ENCODE measurements at places on chromosomes 3 and 15. TPM values are rescaled to one million over a fixed set of nuclear protein-coding genes. Genes with fewer than 3 reads are reported as not detected.

The FGF7 gene
- 18.5 TPM for total RNA-seq

DNA sequence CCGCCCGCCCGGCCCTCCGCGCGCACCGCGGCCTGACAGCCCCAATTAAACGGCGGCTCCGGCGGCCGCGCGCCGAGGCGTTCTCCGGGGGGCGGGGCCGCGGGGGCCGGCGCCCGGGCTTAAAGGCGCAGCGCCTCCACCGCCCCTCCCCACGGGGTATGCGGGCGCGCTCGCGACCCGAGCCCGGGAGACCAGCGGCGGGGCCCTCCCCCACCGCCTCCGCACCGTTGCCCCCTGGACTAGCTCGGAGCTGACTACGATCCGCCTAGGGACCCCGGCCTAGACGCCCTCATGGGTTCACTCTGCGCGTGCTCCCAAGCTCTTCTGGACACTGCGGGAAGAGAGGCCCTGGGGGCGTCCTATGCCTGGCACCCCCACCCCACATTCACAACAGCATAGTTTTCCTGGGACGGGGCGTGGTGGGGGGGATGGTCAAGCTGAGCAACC, at the start of gene DUSP7:
Gene DUSP7 (minus strand): TSS at position 51 of the 447 bp plus-strand sequence. CDS start 205 bp downstream, outside the sequence.
- H3K4me1 ChIP-seq, result peaks cover 54% of the 10 kb centered on the region
- no peaks in the 10 kb centered on the region for H3K27me3 ChIP-seq
- DNase-seq, result peak; percentile 67

- H3K27ac ChIP-seq, result peak overlapping the region; percentile 92
- peaks cover 43% of the 10 kb centered on the region for H3K4me1 ChIP-seq
- peak; percentile 44 for DNase-seq
- H3K36me3 ChIP-seq, result no peaks in the 10 kb centered on the region
These were observed 161.1 kb upstream of the TBL1XR1 start for GRCh38 chr3:177358091-177358976.

The FILIP1L gene
- 47.8 TPM for total RNA-seq

The BUB1B gene
- not detected for total RNA-seq

The CIAO2A gene
- total RNA-seq, result 57.1 TPM

The CPEB1 gene
- 1.0 TPM for total RNA-seq
